Fibroblast of villous mesenchyme (primary cell): ENCODE measurements at places on chromosomes 16 and 17.

GRCh38 chr16:8675183-8676159 is 1.1 kb downstream of the ABAT start:
- no peak for DNase-seq

DNA sequence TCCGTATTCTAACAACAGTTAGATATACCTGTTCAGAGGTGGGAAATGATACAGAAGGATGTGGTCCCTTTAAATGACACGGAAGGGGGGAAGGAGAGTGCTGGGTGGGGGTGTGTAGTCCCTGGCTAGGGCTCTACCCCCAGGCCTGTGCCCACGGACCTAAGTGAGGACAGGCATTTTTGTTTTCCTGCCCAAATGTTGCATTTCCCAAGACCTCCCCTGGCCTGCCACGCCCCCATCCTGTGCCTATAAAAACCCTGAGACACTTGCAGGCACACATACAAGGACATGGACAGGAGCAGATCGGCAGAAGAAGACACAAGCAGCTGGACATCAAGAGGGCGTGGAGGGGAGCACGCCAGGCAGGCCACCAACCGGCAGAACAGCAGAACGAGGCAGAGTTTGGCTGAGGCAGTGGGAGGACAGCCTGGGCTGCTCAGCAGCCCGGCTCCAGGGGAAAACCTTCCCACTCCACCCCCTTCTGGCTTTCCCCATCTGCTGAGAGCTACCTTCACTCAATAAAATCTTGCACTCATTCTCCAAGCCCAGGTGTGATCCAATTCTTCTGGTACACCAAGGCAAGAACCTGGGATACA is 13.3 kb upstream of the MPP2 start:
- DNase-seq: no peak

DNA sequence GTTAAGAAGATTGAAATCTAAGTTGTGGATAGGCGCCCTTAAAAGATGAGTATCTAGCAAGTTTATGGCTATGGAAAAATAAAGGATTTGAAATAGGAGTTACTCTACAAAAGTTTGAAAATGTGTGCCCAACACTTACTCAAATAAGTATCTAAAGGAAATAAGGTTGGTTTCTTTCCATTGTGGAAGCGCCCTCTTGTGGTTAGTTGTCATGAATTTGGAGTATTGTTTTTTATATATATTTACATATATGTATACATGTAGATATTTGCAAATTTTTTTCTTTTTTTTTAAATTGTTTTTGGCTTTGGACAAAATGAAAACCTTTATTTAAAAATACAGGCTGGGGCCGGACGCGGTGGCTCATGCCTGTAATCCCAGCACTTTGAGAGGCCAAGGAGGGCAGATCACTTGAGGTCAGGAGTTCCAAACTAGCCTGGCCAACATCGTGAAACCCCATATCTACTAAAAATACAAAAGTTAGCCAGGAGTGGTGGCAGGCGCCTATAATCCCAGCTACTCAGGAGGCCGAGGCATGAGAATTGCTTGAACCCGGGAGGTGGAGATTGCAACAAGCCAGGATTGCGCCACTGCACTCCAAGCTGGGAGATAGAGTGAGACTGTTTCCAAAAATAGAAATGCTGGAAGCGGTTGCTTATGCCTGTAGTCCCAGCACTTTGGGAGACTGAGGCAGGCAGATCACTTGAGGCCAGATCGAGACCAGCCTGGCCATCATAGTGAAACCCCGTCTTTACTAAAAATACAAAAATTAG is 24.0 kb upstream of the VPS4A start:
- peak; percentile 95 for DNase-seq

- DNase-seq: no peak
Observed at GRCh38 chr16:68373528-68374245, 62.9 kb downstream of the PRMT7 start.

DNA sequence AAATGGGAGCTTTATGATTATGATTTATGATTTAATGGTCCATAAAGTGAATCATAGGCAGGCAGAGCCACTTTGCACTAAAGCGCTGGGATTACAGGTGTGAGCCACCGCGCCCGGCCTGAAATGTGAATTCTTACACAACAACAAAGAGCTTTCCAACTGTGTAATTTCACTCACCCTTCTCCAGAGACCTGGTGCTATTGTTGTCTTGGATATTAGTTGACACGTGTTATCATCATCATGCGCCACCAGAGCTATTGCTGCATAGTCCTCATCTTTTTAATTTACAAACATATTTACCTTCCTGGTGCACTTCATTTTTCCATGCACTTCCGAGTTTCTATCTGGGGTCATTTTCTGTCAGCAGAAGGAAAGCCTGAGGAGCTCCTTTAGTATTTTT is 4.8 kb upstream of the UTS2R start:
- no peak for DNase-seq

DNA sequence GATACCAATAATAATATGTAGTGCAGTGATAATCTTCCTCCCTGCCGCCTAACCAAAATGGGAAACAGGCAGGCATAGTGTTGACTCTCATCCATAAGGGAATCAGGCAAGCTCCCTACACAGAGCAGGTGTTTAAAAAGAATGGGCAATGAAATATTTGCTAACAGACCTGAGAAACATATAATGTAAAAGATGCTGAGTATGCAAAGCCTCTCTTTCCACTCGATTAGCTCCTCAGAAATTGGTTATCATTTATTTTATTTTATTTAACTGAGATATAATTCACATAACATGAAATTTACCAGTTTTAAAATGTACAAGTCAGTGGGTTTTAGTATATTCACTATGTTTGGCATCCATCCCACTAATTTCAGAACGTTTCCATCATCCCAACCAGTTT is 317.7 kb upstream of the TBX2 start:
- no peak for DNase-seq

- peak; percentile 38 for DNase-seq
Observed at GRCh38 chr16:75702242-75702641, 981 bp upstream of the DUXB start.

- DNase-seq: no peak
Observed at GRCh38 chr16:78326731-78327130, 227.3 kb downstream of the WWOX start.

- no peak for DNase-seq
Observed at GRCh38 chr17:82384730-82385481, 13.3 kb downstream of the UTS2R start.

DNA sequence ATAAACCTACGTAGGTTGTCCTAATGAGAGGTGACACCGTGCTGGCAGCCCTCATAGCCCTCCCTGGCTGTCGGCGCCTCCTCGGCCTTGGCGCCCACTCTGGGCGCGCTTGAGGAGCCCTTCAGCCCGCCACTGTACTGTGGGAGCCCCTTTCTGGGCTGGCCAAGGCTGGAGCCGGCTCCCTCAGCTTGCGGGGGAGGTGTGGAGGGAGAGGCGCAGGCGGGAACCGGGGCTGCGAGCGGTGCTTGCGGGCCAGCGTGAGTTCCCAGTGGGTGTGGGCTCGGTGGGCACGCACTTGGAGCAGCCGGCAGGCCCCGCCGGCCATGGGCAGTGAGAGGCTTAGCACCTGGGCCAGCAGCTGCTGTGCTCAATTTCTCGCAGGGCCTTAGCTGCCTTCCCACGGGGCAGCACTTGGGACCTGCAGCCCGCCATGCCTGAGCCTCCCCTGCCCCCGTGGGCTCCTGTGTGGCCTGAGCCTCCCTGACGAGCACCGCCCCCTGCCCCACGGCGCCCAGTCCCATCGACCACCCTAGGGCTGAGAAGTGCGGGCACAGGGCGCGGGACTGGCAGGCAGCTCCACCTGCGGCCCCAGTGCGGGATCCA is 40.1 kb upstream of the AMZ2 start:
- no peak for DNase-seq

- no peak for DNase-seq
Observed at GRCh38 chr17:75503976-75504346, 11.4 kb downstream of the CASKIN2 start.

DNA sequence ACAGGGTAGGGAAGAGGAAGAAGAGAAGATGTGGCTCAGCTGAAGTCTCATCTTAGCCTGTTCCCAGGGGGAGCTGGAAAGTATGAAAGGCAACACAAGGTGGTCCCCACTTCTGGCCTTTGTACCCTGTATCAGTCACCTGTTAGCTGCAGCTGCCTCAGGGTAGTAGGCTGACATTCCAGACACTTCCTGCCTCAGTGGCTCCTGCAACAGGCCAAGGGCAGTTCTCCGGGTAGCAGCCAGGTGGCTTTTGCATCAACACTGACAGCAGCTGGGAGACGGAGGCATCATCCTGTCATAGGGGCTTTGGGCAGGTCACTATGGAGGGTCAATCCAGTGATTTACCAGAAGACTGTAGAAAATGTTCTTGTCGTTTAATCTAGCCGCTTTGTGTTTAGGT is 124.0 kb downstream of the RGS9 start:
- no peak for DNase-seq

- DNase-seq: no peak
Observed at GRCh38 chr16:65665586-65665985, 543.7 kb upstream of the CDH11 start.

- DNase-seq: no peak
Observed at GRCh38 chr17:40809721-40810421, 10.1 kb upstream of the KRT28 start.

GRCh38 chr16:89952551-89952950 is 4.0 kb downstream of the DEF8 start:
- DNase-seq: no peak

DNA sequence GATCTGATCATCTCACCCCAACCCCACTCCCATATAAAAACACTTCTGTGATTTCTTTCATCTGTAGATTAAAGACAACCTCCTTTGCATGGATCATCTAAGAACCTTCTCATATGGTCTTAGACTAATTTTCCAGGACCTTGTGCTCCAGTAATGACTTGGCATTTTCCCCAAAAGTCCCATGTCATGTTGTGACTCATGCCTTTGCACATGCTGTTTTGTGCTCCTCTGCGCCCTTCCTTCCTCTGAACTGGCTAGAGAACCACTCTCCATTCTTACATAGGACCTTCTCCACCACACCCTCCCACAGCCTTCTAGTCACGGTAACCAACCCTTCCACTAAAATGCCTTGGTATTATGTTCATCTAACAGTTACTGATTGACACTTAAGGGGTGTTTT is 99.5 kb upstream of the AXIN2 start:
- peak; percentile 69 for DNase-seq

DNA sequence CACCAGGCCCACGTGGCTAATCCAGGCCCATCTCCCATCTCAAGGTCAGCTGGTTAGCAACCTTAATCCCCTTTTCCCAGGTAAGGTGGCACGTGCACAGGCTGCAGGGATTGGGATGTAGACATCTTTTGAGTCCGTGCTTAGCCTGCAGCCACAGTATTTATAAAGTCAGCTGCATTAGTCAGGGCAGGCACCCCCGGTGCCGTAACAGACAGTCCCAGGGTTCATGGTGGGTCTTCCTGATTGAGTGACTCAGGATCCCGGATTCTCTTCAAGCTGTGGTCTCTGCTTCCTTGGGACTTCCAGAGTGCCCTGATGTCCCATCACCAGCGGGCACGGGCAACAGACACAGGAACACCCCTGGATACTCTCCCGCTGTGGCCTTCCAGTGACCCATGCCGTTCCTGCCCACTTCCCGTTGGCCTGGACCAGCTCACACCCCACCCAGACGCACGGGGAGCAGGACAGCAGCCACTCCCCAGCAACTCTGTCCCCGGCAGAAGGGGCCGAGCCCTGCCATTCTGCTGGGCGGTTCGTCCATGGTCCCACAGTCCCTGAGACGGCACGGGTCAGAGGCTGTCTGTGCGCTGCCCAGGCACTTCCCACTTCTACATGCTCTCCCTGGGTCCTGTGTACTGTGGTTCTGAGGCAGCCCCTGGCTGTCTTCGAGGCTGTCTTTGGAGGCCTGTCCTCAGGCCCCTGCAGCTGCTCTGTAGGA is 248.6 kb upstream of the GSE1 start:
- no peak for DNase-seq

DNA sequence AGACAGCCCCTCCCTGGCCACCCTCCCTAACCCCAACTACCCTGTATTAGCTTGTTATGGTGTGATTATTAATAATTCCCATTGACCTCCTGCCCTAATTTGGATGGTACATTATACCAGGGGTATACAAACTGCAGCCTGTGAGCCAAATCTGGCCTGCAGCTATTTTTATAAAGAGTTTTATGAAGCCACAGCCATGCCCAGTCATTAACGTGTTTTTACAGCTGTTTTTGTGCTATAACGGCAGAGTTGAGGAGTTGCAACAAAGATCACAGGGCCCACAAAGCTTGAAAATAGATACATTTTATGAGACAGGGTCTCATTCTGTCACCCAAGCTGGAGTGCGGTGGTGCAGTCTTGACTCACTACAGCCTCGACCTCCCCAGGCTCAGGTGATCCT is 6.0 kb downstream of the METTL22 start:
- DNase-seq: no peak

DNA sequence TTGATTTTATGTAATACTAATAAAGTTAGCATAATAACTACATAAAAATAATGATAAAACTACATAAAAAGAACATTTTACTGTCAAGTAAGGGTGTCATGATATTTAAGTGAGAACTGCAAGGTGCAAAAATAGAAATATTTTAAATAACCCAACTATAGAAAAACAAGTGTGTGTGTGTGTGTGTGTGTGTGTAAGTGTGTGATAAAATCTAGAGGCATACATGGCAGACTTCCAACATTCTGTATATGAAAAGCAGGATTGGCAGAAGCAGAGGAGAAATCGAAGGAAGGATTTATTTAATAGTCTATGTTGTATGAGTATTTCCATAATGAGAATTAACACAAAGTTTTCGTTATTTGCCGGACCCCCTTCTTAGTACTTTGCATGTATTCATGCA is 334.1 kb downstream of the KCNJ2 start:
- no peak for DNase-seq

DNA sequence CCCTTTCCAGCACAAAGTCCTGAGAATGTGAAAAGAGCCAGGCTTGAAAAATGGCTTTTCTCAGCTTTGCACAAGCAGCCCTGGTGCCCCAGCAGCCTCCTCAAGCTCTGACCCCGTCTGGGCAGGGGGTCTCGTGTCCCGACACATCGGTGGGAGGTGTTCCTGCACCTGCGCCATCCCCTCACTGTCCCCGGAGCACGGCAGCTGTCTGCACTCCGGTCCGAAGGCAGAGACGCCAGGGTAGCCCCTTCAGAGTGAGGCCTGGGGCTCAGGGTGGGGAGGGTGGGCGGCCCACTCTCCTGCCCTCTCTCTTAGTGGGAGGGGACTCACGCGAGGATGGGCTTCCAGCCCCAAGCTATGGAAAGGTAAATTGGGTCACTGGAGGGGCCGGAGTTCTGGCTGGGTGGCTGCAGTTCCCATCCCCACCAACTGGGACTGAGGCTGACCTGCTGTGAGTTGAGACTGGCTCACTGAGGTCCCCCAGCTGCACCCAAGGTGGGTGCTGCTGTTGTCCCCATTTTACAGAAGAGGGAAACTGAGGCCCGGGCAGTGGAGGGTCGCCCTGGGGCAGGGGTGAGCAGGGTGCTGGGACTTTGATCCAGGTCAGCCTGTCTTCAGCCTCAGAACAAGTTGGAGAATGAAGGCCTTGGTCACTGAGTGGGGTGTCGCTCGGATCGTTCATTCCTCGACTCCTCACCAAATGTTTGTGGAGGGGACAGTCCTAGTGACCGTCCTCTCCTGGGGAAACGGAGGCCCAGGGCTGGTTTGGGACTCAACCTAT is 2.3 kb upstream of the BAIAP3 start:
- no peak for DNase-seq

- no peak for DNase-seq
Observed at GRCh38 chr16:76565542-76565941, 288.3 kb downstream of the CNTNAP4 start.
